AG04449 (cell line): ENCODE measurements at places on chromosomes 4 and X.
A peak's percentile ranks its signal among the peaks of the same experiment; 100 is the strongest.

DNA sequence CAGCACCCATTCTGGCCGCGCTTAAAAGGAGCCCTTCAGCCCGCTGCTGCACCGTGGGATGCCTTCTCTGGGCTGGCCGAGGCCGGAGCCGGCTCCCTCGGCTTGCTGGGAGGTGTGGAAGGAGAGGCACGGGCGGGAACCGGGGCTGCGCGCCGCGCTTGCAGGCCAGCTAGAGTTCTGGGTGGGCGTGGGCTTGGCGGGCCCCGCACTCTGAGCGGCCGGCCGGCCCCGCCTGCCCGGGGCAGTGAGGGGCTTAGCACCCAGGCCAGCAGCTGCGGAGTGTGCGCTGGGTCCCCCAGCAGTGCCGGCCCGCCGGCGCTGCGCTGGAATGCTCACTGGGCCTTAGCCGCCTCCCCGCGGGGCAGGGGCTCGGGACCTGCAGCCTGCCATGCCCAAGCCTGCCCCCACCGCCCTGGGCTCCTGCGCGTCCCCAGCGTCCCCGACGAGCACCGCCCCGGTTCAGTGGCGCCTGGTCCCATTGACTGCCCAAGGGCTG is 111.3 kb downstream of the PCDH18 start:
- DNase-seq: no peak

DNA sequence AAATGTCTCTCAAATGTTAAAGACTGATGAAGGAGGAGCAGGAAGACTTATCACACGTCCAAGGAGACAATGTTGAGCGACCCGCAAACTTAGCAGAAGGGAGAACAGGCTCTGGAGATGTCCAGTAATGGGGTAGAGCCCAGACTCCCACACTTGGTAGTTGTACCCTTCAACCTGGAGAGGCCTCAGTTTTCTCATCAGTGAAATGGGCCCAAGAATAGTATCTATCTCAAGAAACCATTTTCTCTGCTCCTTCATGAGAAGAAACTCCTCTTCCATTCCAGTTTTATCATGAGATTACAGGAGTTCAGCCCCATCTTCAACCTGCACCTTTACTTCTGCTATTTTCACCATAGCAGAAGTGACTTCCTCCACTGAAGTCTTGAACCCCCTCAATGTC is 169.9 kb downstream of the DHRSX start:
- DNase-seq: no peak

- no peak for DNase-seq
Observed at GRCh38 chr4:98539299-98539698, 119.1 kb downstream of the TSPAN5 start.

- DNase-seq: peak; percentile 75
Observed at GRCh38 chrX:48475774-48476577, at the start of gene FTSJ1. TSS of gene FTSJ1 (plus strand) at chrX:48476199. CDS start at chrX:48478048, 1,849 bp downstream.

GRCh38 chr4:8439914-8440491 is 520 bp downstream of the ACOX3 start:
- no peak for DNase-seq

DNA sequence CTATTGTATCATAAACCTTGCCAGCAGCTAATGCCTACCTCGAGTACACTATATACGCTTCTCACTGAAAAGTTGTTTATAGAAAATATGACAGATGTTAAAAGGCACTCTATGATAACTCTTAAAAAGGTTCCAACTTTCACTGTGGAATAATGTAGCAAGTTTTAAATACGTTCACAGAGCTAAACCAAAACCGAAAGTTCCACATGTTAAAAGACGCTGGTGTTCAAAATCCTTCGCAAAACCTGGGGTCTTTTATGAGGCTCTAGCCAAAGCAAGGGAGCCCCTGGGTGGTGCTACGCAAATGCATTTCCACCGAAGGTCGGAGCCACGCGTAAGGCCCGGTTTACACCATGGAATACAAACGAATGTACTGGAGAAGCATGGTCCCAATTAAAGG is 103.7 kb upstream of the TENM3 start:
- no peak for DNase-seq
